ENCODE measurements at places on chromosomes 12 and 14.

DNA sequence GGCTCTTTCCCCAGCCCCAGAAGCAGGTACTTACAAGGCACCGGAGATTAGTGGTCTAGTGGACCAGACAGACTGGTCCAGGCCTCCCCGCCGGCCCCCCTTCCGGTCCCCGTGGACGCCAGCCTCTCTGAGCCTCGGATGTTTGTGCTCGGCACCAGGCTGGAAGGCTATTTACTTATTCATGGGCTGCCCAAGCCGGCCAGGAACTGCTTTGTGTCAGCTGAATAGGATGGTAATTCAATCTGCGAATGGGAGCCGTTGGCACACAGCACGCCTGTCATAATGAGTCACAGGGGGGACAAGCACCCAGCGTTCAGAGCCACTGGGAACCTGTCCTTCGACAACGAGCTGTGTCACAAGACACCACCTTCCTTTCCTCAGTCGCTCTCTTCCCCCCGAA is 82.3 kb downstream of the RIMBP2 start:
- no peak for DNase-seq

DNA sequence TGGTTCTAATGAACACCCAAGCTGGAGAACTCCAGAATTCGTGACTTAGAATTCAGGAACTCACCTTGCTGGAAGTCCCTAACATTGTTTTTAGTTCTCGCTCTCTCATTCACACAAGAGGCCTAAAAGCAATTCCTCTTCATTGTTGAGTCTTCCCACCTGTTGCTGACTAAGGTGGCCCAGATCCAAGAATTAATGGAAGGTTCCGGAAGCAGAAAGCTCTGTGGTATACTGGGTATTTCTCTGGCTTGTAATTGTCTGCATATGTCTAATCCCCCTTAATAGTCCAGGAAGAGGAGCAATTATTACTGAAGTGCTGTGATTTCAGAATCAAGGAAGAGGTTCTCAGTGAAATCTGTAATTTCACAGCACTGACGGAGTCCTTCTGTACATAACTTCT is 31.4 kb downstream of the TMEM233 start:
- DNase-seq, result no peak

DNA sequence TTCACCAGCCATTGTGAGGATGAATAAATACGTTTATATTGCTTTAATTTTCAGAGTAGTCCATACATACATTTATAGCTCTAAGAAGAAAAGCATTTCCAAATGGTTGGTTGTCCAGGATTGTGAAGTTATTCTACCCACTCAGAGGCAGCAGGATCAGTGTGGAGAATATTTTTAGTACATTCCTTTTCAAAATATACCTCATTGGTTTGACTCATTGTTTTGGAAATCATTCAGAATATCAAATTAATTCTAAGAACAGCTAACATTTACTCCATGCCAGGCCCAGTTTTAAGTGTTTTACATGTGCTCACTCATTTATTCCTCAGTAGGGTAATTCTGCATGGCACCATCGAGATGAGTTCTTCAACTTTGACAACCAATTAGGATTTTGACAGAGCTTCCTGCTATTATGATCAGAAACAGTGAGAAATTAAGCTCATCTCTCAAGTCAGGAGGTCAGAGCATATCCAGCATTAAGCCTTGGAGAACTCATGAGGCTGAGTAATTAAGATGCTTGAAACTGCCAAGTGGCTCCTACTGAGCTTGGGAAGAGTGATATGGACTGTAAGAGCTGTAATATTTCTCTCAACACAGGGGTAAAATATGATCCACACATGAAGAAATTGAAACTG is 153.3 kb upstream of the CLEC14A start:
- DNase-seq, result no peak

- no peak for DNase-seq
These were observed 26.1 kb downstream of the SMCO2 start for GRCh38 chr12:27472604-27473003.

DNA sequence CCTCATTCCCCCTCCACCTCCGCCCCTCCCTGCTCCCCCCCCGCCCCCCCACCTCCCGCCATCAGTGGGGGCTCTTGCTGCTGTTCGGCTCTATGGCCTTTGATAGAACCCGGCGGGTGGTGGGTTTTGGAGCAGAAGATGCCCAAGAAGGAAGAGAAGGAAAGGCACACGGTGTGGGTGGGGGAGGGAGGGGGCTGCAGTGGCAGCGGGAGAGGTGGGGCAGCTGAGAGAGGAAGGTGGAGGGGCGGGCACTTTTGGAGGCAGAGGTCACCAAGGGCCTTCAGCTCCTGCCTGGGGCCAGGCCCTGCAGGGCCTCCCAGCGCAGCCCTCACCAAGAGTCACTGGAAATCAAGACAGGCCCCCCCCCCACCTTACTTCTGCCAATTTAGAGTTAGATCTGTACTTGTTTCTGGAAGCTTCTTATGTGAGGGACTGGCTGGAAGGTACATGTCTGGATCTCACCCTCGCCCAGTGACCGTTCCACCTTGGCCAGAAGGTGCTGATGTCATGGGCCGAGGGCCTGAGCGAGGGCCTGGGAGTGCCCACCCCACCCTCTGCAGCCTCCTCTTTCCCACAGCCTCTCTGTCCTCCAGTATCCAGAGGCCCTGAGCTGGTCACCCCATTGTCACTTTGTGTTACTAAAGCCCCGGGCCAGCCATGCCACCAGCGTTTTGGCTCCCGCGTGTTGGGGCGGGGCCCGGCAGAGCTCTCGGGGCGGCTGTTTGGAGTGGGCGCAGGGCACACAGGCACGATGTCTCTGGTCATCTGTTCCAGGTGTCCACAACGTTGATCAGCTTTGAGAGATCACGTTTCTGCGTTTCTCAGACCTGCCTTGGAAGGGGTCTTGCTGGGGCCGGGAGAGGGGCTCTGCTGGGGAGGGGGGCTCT is 153.9 kb downstream of the KIF26A start:
- no peak for DNase-seq

All from esophagus squamous epithelium (tissue), 5 donors.